ENCODE measurements at places on chromosomes 6 and 20.

DNA sequence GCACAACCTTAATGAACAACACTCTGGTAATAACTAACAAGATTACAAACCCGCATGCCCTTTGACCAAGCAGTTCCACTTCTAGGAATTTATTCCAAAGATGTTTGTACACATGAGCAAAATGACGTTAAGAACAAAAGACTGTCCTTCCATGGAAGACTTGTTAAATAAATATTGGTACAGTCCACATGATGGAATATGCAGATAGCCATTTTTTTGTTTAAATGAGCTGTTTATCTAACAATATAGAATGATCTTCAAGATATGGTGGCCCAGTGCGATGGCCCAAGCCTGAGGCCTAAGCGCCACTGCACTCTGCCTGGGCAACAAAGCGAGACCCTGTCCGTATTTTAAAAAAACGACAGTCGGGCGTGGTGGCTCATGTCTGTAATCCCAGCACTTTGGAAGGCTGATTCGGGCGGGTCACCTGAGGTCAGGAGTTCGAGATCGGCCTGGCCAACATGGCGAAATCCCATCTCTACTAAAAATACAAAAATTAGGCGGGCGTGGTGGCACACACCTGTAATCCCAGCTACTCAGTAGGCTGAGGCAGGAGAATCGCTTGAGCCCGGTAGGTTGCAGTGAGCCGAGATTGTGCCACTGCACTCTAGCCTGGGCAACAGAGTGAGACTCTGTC is 7.4 kb upstream of the AHCY start:
- no peak for DNase-seq

DNA sequence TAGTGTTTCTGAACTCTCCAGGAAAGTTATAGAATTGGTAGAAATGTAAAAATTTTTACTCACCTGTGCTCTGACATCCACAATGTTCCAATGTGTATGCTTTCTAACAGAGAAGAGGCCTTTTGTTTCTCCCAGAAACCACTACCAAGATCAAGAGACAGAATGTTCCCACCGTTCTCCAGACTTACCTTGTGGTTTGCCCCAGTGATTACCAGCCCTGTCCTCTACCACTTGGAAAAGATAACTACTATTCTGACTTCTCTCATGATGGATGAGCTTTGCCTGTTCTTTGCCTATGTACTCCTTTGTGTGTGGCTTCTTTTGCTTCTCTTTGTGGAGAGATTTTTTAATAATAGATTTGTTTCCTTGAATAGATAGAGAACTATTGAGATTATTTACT is 173.0 kb upstream of the SCGN start:
- no peak for DNase-seq

DNA sequence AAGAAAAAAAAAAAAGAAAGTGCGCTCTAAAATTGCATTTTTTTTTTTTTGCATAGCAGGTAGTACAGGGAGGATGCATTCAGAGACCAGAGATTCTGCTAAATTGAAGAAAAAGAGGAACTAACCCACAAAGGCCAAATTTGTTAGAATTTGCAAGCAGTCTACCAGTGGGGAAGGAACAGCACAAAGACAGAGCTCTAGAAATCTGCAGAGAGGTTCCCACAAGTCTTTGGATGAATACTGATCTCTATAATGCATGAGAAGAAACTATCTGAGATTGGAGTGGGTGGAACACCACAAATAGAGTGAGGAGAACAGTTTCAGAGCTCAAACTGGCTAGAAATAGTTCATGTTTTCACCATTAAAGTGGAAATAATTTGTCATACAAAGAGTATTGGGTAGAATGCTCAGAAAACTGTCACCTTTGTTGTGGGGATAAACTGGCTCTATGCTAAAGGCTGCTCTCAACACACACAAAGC is 79.6 kb upstream of the AHI1 start:
- DNase-seq, result no peak

DNA sequence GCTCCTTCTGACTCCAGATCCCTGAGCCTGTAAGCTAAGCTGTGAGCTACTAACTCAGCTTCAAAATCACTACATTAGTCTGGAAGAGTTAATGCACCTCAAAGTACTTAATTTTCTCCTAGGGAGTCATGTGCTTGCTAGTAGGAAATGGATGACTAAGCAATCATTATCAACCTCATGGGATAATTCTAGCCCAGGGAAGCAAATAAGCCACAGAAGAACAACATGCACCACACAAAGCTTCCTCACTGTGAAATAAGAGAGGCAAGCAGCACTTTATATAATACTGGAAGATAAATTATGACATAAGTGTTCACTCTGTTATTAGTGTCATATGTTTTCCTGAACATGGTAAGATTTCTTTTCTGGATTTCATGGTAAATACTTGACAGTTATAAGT is 57.9 kb upstream of the RCAN2 start:
- DNase-seq, result no peak

GRCh38 chr20:41249411-41250281 is 67.9 kb downstream of the ZHX3 start:
- DNase-seq, result no peak

GRCh38 chr6:142856624-142857232 is 88.2 kb downstream of the HIVEP2 start:
- no peak for DNase-seq

GRCh38 chr6:152117156-152118133 is 310.0 kb downstream of the ESR1 start:
- no peak for DNase-seq

- DNase-seq, result no peak
These were observed 34.0 kb downstream of the VEGFA start for GRCh38 chr6:43803783-43804549.

DNA sequence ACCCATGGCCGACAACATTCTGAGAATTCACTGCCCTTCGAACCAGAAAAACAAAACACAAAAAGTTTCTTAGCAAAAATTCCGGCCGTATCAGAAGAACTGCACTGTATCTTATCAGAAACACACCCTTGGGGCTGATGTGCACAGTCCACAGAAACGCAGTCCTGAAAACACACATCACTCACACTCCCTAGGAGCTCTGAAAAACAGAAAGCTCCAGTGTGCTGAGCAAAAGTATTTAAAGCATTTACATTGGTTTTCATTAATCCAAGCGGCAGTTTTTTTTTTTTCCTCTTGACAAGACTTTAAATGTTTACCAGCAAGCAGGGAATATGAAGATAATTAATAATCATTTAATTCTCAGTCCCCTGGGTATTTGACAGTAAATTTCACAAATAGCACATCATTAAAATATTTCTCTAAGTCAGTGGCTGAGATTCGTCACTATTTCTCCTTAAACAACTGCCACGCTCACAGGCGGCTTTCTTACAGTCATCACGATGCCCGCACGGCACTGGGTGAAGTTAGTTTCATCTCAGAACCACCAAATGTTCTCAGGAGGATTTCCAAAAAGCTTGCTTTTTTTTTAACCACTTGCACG is 13.3 kb downstream of the NFATC2 start:
- no peak for DNase-seq

- no peak for DNase-seq
These were observed 118.8 kb upstream of the ZNF217 start for GRCh38 chr20:53712212-53712977.

DNA sequence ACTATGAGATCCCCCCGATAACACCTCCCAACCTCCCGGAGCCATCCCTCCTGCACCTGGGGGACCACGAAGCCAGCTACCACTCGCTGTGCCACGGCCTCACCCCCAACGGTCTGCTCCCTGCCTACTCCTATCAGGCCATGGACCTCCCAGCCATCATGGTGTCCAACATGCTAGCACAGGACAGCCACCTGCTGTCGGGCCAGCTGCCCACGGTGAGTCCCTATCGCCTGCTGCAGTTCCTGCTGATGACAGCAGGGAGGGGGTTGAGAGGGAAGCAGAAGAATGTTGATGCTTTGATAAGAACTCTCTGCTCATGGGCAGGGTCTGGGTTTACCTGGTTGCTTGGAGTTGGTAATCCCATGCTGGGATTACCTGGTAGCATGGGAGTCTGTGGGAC is 91.9 kb downstream of the TOX2 start:
- DNase-seq, result no peak

DNA sequence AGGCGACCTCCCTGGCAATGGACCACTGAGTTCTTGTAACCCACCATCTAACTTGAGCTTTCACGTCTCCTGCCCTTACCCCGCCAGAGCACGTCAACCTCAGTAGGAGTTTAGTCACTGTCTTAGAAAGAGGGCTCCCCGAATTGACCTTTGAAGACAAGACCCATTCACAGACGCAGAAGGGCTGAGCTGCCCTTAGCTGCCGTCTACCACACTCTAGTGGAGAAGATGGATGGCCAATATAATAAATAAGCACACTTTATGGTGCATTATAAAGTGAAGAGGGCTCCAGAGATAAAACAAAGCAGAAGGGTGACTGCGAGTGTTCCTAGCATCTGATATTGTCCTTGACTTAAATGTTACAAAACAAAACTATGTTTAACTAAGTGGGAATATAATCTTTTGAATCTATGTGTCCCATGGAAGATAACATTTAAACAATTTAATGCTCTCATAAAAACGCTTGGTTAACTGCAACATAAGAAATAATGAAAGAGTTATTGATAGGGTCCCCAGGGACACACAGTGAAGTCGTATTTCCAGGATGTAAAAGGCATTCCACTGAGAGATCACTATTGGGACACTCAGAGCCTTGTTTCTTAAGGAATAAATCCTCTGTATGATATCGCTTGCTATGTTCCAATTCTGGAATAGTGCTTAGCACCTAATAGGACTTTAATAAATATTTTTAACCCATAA is 261.1 kb downstream of the THBS2 start:
- no peak for DNase-seq

- no peak for DNase-seq
These were observed 2.6 kb upstream of the ANKRD6 start for GRCh38 chr6:89430201-89430962.

DNA sequence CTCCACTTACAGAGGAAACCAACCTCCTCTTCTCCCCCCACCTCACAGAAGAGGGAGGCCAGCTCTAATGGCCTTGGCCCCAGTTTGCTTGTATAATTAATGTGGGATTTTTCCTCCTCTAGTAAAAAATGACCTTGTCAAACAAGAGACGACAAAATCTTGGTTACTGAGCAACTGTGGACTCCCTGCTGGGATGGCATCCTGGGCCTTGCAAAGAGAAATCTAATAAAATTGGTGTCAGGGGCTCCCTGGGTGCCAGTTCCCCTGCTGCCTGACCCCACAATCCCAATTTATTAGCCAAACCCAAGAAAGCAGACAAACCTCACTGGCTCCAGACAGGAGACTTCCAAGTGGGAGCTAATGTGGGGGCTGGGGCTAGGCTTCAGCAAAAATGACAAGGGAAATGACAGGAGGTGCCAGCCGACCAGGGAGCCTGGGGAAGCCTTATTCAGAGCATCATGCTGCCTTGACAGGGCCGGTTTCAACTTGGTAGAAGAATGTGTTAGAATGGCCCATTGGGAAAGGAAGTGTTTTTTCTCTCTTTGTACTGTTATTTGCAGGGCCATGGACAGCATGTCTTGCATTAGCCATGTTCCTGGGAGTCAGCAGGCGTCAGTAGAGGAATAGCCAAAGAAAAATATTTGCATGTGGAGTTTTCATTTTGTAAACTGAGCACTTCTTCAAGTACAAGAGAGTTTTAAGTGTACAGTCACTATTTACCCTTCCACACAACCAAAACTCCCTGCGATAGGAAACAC is 816.9 kb downstream of the DHX35 start:
- DNase-seq, result no peak

GRCh38 chr6:79538106-79538971 is 1.1 kb upstream of the LCA5 start:
- no peak for DNase-seq

GRCh38 chr20:41135187-41135887 is 2.0 kb upstream of the PLCG1 start:
- DNase-seq, result peak; percentile 31

GRCh38 chr6:27321901-27322300 is 9.8 kb upstream of the POM121L2 start:
- no peak for DNase-seq
